ENCODE measurements at places on chromosomes 7 and 10. TPM values are rescaled to one million over a fixed set of nuclear protein-coding genes. Genes with fewer than 3 reads are reported as not detected.

DNA sequence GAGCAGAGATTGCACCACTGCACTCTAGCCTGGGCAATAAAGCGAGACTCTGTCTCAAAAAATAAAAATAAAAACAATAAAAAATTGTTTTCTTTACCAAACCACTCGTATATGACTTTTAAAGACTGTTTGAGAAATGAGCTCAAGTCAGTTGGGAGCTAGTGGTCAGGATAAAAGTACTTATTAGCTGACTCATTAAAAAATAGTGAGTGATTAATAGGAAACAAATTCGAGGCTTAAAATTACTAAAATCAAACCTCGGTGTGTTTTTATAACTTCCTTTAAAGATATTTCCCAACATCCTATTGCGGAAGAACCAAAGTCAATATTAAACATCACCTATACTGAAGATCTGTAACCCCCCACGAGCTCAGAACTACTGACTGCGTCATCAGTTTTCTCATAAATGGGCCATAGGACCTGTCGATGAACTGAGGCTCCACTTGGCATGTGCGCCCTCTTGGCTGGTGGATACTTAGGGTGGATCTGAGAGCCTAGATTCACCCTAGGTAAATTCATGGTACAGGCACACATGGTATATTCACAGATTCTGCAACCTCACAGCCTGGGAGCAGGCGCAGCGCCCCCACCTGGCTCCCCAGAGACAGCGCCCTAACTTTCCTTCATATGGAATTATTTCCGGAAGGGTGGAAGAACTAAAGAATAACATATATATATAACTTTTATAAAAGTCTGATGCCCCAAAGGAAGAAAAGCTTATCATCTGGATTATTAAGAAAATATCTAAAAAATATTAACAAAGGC lies 9.2 kb downstream of the MKI67 start:
- no peak for DNase-seq

DNA sequence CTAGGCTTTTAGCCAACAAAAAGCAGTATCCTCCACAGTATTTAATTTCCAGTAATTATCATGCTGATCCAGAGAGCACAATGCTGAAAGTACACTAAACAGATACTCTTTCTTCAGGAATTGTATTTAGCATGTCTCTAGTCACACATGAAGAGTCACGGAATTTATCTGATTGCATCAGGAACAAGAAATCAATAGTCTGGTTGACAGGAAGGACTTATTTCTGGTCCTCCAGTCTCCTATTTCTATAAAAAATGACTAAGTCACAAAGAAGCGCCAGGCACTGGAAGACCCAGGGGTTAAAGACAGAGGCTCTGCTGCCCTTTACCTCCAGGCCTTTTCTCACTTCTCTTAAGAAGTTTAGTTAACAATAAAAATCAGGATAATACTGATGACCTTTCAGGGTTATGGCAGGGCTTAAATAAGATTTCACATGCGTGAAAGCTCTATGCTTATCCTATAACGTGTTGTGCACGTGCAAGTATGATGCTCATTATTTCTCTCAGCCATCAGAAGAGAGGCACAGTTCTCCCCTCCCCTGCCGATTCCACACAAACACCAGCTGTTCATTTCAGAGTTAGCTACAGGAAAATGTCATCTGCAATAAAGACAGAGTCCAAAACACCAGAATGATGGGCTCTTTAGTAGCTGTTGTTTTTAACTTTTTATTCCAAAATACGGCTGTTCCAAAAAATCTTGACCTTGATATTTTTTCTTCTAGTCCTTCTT lies 36.9 kb downstream of the SLC26A4 start:
- DNase-seq = no peak

ADRA2A gene
- 1.2 TPM for total RNA-seq

MSMB gene
- total RNA-seq = not detected

DNA sequence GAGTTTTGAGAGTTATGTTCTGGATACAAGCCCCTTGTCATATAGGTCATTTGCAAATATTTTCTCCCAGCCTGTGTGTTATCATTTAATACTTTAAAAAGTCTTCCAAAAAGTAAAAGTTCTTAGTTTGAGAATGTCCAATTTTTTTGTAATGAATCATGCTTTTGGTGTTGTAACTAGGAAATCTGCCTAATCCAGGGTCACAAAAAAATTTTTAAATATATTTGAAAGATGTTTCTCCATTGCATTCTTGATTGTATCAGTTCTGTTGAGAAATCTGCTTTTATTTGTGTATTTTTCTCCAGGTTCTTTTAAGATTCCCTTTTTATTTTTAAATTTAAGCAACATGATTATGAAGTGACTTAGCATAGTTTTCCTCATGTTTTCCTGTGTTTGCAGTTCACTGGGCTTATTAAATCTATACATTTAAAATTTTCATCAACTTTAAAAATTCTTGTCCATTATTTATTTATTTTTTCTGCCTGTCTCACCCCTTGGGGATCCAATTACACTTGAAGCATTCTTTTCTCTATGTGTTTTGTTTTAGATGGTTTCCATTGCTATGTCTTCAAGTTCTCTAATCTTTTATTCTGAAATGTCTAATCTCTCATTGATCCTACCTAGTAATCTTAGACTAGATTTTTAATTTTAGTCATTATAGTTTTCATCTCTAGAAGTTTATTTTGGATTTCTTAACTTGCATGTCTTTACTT lies 47.0 kb downstream of the CCDC71L start:
- no peak for DNase-seq

GRCh38 chr10:126081841-126082466 lies 185.6 kb downstream of the FANK1 start:
- DNase-seq = no peak

DNA sequence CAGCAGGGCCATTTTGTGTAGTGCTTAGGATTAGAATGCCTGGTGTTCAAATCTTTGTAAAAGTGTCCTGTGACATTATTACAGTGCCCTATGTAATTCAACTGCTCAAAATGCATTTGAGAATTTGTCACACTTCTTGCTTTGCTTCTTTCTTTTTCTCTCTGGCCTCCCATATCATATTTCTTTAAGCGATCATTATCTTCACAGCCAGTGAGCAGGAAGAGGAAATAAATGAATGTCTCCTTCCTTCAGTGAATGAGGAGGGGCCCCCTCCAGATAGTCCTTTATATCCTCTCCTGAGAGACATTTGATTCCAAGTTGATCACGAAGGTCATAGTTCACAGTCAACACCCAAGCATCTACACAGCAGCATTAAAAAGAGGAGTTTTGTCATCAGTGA lies 425.1 kb upstream of the NPVF start:
- DNase-seq = no peak

DNA sequence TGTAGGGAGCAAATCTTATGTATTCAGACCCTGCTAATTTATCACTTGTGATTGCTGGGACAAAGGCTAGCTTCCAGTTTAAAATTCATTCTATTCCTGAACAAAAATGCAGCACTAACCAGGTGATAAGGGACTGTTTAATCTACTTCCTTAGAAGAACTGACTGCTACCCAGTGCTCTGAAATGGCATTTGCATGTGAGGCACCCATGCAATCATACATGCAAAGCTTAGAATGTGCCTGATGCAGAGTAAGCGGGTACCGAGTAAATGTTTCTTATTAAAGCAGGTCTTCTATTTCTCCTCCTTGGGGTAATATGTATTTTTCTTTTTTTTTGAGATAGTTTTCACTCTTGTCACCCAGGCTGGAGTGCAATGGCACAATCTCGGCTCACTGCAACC lies 54.5 kb downstream of the NEURL1 start:
- DNase-seq = no peak

DNA sequence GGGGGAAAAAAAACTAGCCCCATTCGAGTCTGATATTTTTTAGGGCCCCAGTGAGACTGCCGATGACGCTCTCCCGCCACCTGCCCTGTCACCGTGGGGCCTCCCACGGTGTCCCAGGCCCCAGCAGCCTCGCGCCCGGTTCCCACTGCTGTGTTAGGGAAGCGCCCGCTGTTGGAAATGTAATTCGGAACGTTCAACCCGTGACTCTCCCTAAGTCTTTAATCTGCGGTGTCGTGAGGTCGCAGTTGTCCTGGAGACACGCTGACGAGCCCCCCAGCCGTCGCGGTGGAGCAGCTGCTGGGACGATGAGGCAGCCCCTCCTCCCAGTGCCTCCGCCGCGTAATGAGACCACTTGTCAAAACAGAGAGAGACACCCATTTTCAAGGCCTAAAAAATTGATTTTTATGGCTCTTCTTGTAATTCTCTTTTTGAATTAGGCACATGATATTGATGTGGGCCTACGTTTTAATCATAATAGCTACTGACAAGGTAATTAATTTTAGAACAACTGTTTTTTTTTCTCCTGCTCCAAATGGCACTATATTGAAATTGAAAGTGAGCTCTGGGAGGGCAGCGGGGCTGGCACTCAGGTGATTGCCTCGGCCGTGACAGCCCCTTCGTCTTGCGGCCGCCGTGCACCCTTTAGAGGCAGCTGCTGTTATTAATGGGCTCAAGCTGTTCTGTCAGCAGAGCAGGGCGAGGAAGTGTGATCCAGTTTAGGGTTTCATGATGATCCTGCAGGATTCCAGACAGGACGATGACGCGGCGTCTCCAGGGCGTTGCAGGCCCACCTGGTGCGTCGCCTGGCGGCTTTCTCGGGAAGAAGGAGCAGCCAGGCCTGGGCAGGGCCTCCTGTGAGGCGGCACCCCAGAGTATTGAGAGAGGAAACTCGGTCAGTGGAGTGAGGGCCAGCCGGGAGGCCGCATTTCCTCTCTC lies 63.3 kb downstream of the NKX6-2 start:
- DNase-seq = no peak

DNA sequence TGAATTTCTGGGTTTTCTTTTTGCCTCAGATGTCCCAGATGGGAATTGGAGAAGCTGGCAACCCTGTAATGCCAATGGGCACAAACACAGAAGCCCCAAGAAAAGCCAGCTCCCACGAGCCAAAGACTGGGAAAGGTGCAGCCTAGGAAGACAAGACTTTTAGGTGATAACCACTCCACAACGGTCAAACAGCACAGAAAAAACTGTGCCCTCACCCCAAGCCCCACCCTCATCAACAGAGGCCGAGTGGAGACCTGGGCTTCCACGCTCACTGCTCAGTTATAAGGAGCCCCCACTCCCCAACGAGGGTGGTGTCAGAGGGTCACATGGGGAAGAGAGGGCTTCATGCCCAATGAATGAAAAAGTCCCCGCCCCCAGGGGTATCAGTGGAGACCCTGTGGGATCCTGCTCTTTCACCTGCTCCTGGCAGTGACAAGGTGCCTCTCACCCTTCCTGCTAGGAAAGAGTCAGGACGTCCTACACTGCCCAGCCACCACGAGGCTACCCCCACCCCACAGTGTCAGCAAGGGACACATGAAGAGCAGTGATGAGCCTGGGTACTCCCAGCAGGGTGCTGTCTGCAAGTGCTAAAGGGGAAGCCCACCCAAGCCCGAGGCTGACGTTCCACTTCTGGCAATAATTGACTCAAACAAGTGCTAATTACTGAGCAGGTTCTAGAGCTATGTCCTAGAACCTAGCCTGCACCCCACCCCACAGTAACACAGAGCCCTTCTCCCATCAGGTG lies 8.3 kb downstream of the TMEM273 start:
- DNase-seq = peak; percentile 57

DNA sequence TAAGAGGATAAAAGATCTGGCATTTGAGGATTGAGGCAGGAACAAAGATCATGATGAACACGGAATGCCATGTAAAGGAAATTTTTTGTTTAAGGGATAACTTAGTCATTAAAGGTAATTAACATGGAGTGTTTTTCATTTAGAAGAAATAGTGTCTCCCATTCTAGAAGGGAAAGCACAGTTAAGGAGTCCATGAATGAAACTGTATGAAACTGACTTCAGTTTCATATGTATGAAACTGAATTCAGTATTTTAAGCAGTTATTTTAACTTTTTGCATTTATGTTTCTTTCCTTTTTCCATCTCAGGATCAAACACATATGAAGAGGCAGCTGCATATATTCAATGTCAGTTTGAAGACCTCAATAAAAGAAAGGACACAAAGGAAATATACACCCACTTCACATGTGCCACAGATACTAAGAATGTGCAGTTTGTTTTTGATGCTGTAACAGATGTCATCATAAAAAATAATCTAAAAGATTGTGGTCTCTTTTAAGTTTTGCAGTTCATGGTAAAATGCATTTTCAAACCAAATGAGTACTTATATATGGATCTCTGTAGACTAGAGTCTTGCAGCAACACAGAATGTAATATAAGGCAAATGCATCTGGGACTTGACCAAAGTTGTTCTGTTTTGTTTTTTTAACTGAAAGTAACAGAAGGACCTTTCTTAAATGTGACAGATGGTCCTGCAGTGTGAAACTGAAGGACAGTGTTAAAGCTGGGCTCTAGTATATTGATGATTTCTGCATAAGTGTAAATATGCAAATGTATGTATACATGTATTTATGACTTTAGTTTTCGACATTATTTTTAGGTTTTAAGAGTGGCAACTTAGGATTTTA lies 82.6 kb downstream of the GNAI1 start:
- DNase-seq = no peak

DNA sequence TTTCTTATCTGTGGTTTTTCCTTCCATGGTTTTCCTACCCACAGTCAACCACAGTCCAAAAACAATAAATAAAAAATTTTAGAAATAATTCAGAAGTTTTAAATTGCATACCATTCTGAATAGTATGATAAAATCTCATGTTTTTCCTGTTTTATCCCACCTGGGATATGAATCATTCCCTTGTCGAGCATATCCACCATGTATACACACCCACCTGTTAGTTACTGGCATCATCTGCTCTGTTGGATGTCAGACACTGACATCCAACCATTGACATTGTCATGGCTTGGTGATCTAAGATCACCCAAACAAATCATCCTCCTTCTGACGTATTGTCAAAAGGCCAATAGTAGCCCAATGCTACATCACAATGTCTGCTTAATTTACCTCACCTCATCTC lies 749.8 kb downstream of the TNS3 start:
- no peak for DNase-seq

HOXA2 gene
- 0.16 TPM for total RNA-seq

- DNase-seq = no peak
These were observed 122.7 kb downstream of the CUL2 start for GRCh38 chr10:34967335-34967880.

BMS1 gene
- total RNA-seq = 11.2 TPM

GRCh38 chr10:75782463-75783248 lies 351.2 kb downstream of the LRMDA start:
- no peak for DNase-seq

UNC5B gene
- total RNA-seq = 10.9 TPM

- DNase-seq = no peak
These were observed 162.2 kb upstream of the SLC25A13 start for GRCh38 chr7:96484091-96484490.

DNA sequence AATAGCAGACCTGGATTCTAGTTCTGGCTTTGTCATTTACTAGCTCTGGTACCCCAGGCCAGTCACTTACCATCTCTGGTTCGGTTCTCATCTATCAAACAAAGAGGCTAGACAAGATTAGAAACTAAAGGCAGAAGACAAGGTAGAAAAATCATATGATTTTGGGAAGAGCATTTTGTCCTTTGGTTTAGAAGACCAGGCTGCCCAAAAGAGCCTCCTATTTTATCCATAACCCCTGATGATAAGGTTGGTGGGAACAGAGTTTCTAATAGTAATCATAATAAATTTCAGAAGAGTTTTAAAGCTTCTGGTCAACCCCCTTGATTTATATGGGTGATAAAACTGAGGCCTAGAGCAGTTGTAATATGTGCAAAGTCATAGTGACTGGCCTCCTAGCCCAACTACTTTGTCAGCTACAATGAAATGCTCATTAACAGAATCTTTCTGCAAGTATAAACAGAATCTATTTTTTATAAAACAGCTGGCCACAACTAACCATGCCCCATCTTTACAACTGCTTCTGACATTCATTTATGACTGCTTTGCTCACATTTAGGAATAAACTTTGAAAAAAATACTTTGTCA lies 23.4 kb downstream of the COX15 start:
- DNase-seq = no peak

FIGNL1 gene
- 4.7 TPM for total RNA-seq

- no peak for DNase-seq
These were observed 12.8 kb downstream of the ZC3HAV1L start for GRCh38 chr7:139023076-139023475.

- DNase-seq = no peak
These were observed 673.9 kb upstream of the ANKRD30A start for GRCh38 chr10:36451391-36451970.

Data from right atrium auricular region (tissue), 2 donors.